ENCODE measurements at places on chromosomes 3 and 15.

DNA sequence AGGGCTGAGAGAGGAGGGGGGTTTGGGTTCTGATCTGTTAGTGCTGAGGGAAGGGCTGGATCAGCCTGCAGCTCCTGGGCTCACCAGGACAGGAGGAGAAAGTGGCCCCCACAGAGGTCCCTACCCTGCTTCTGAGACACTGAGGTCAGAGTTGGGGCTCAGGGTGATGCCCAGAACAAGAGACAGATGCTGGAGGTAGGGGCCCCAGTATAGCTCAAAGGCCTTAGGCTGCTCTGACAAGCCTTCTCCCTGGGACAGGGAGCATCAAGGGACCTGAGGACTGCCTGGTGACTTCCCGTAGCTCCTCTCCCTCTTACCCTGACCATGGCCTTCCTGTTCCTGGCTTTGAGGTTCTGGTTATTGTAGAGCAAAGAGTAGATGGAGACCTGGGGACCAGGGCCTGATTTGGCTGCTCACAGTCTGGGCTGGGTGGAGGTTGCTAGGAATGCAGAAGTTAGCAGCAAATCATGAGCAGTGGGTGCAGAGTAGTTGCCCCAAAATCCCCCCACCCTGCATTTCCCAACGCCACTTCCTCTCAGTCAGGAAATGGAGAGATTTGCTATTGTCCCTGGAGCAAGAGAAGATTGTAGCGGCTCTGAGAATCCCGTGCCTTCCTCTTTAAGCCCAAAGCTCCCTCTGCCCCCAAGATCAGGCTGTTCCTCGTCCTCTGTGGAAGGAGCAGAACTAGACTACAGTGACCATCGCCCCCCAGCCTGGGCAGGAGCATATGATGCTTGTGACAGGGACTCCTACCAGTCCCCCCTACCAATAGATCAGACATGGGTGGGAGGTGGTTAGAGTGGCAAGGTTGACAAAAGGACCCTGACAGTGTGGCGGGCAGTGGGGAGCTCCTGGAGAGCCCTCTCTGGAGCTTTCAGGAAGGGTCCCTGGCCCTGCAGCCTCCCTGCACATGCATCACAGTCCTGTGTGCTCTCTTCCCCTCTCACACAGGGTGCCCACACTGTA lies 47.4 kb upstream of the SEC22A start:
- no peaks in the 10 kb centered on the region for H3K27me3 ChIP-seq
- no peak overlapping the region for H3K4me3 ChIP-seq
- no peak overlapping the region for H3K27ac ChIP-seq
- no peak for DNase-seq
- no peaks in the 10 kb centered on the region for H3K4me1 ChIP-seq
- H3K36me3 ChIP-seq: peaks cover 51% of the 10 kb centered on the region

GRCh38 chr3:55704521-55704920 lies 217.4 kb upstream of the WNT5A start:
- no peak for DNase-seq
- H3K4me3 ChIP-seq: no peak overlapping the region
- H3K4me1 ChIP-seq: no peaks in the 10 kb centered on the region

- H3K36me3 ChIP-seq: peaks cover 11% of the 10 kb centered on the region
- H3K27me3 ChIP-seq: no peaks in the 10 kb centered on the region
- H3K4me1 ChIP-seq: peaks cover 23% of the 10 kb centered on the region
- H3K27ac ChIP-seq: no peak overlapping the region
- DNase-seq: no peak
Observed at GRCh38 chr15:29008846-29009245, 123.1 kb downstream of the APBA2 start.

DNA sequence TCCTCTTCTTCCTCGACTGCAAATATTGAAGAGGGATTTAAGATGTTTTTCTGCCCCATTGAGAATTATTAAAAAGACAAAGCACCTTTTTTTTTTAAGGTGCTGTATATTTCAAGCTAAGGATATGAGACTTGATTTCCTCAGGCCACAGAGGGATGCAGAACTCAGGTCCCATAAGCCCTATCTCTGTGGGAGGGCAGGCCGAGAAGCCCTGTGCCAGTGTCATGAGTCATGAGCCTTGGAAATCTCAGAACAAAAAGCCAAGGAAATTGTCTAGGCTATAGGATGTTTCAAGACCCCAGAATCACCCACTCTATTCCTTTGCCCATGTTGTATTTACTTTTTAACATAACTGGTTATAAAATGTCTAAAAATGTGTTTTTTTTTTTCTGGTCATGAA lies 7.3 kb downstream of the ESYT3 start:
- no peaks in the 10 kb centered on the region for H3K4me1 ChIP-seq
- no peak overlapping the region for H3K4me3 ChIP-seq
- H3K27me3 ChIP-seq: peaks cover 15% of the 10 kb centered on the region
- DNase-seq: no peak
- H3K27ac ChIP-seq: no peak overlapping the region
- H3K36me3 ChIP-seq: no peaks in the 10 kb centered on the region

DNA sequence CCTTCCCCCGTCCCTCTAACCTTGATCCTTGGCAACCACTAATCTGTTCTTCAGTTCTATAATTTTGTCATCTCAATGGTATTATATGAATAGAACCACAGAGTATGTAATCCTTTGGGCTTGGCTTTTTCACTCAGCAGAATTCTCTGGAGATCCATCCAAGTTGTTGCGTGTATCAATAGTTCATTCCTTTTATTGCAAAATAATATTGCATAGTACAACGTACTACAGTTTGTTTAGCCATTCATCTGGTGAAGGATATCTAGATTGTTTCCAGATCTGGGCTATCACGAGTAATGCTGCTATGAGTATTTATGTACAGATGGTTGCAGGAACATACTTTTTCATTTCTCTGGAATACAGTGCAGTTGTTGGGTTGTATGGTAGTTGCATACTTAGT lies 76.2 kb downstream of the PLXNA1 start:
- H3K4me1 ChIP-seq: no peaks in the 10 kb centered on the region
- no peaks in the 10 kb centered on the region for H3K27me3 ChIP-seq
- H3K27ac ChIP-seq: no peak overlapping the region
- no peaks in the 10 kb centered on the region for H3K36me3 ChIP-seq
- H3K4me3 ChIP-seq: no peak overlapping the region

GRCh38 chr3:95387242-95388021 lies 1324.6 kb downstream of the NSUN3 start:
- no peaks in the 10 kb centered on the region for H3K4me1 ChIP-seq
- DNase-seq: no peak
- H3K4me3 ChIP-seq: no peak overlapping the region
- H3K36me3 ChIP-seq: no peaks in the 10 kb centered on the region

DNA sequence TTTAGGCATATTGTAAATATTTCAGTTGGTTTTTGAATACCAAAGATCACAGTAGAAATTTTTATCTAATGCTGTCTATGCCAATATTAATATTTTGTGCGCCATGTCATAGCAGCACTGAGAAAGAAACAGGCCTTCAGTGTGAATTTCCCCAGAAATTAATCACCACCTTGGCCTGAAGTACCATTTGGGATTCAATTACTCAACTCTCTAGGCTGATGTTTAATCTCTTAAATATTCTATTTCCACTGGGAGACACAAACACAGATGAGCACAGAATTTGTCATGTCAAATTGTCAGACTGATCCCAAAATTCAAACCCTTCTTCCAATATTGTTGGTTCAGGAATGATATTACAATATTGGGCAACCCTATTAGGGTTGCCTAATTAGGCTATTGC lies 509.3 kb downstream of the ROBO1 start:
- H3K4me1 ChIP-seq: no peaks in the 10 kb centered on the region
- H3K27me3 ChIP-seq: no peaks in the 10 kb centered on the region
- H3K36me3 ChIP-seq: no peaks in the 10 kb centered on the region

- no peaks in the 10 kb centered on the region for H3K4me1 ChIP-seq
- H3K4me3 ChIP-seq: no peak overlapping the region
- no peak overlapping the region for H3K27ac ChIP-seq
- H3K27me3 ChIP-seq: no peaks in the 10 kb centered on the region
- DNase-seq: no peak
Observed at GRCh38 chr3:47520756-47521155, 7.2 kb upstream of the ELP6 start.

GRCh38 chr3:29381595-29381994 lies 100.7 kb downstream of the RBMS3 start:
- no peak for DNase-seq
- H3K4me1 ChIP-seq: peaks cover 4% of the 10 kb centered on the region
- H3K27ac ChIP-seq: no peak overlapping the region
- no peaks in the 10 kb centered on the region for H3K27me3 ChIP-seq

DNA sequence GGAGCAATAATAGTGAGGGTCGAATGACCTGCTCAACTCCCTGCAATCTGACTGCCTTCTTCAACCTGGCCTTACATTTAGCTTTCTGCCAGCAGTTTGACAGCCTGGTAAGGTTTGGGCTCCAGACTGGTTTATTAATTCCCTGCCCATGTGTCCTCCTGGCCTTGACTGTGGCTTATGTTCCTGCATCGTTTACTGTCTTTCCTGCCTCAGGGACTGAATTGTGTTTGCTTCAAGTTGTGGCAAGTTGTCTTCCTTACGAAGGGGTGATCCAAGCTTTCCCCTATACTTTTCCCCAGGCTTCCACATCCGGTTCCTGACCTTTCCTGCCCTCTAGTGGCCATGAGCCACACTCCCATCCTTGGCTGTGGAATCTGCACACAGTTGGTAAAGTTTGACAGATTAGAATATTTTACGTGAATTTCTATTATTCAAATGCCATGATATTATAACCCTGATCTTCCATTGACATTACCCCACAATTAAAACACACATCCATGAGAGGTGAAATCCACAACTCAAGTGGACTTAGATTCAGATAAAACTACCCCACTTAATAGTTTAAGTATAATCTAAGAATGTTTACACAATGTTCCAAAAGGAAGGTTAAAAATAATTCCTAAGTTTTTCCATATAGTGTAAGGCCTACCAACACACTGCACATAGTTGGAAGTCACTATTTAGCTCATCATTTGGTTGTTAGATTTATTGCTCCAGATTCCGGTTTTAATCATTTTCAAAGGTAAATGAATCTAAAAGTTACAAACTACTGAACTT lies 95.7 kb downstream of the NEDD4 start:
- no peaks in the 10 kb centered on the region for H3K36me3 ChIP-seq
- peaks cover 12% of the 10 kb centered on the region for H3K4me1 ChIP-seq
- no peak overlapping the region for H3K27ac ChIP-seq
- H3K4me3 ChIP-seq: no peak overlapping the region
- H3K27me3 ChIP-seq: no peaks in the 10 kb centered on the region

- no peaks in the 10 kb centered on the region for H3K4me1 ChIP-seq
- H3K4me3 ChIP-seq: no peak overlapping the region
- peaks cover 17% of the 10 kb centered on the region for H3K27me3 ChIP-seq
Observed at GRCh38 chr15:54990793-54991192, 205.9 kb downstream of the RSL24D1 start.

Measured in activated naive CD4-positive, alpha-beta T cell treated with anti-CD3 and anti-CD28 coated beads for 36 hours (primary cell).